Stimulated activated CD8-positive, alpha-beta memory T cell treated with anti-CD3 and anti-CD28 coated beads, Interleukin-7, amount 100 ng/mL, for 48 hours (primary cell): ENCODE measurements at places on chromosomes 4 and X.

- DNase-seq, result no peak
These were observed 24.3 kb downstream of the PSAPL1 start for GRCh38 chr4:7410446-7410845.

DNA sequence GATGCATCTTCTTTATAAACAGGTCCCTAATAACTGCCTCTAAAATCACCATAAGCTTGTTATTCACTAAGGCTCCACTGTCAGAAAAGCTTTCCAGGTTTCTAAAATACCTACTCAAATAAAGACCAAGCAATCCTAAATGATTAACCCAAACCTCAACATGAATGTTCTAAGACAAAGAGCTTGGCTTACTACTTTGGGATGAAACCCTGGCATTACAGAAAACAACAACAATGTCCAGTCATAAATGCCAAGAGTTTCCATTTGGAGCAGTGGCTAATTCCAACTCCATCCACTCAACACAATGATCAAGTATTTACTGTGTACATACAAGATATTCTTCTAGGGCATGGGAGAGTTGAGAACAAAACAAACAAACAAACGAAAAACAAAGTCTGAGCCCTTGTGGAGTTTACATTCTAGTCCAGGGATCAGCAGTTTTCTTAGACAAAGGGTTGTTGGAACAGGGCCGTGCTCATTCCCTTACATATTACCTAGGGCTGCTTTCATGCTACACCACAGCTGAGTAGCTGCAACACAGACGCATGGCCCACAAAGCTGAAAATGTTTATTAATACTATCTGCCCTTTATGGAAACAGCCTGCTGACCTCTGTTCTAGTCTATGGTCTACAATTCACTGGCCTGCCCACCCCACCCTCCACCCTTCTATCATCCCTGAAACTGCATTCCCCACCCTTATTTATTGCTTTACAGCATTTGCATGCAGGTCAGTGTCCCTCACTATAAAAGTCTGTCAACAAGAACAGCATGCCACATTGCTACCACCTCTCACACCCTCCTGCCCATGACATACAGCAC is 23.7 kb downstream of the ABCG2 start:
- DNase-seq, result no peak

- no peak for DNase-seq
These were observed 193.3 kb downstream of the ZC4H2 start for GRCh38 chrX:64782923-64783322.

DNA sequence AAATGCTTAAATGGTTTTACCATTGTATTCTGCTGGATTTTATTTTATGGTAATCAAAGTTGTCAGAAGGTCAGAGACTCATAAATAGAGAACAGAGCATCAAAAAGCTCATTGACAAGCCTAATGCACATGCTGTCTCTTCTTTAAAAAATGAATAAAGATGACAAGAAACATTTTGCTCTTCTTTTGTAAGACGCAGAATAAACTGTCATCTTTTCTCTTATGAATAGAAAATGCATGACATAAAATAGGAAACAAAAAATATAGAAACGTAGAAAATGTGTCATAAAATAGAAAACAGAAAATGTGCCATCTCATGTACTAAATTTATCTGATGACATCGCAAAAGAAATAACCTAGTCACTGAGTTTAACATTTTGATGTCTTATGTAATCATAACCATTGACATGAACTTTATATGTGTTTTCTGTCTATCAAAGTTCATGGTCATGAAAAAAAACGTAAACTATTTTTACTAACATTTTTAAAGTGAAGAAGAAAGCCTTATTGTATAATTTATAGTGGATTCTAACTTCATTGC is 484.1 kb downstream of the TRIML1 start:
- no peak for DNase-seq

DNA sequence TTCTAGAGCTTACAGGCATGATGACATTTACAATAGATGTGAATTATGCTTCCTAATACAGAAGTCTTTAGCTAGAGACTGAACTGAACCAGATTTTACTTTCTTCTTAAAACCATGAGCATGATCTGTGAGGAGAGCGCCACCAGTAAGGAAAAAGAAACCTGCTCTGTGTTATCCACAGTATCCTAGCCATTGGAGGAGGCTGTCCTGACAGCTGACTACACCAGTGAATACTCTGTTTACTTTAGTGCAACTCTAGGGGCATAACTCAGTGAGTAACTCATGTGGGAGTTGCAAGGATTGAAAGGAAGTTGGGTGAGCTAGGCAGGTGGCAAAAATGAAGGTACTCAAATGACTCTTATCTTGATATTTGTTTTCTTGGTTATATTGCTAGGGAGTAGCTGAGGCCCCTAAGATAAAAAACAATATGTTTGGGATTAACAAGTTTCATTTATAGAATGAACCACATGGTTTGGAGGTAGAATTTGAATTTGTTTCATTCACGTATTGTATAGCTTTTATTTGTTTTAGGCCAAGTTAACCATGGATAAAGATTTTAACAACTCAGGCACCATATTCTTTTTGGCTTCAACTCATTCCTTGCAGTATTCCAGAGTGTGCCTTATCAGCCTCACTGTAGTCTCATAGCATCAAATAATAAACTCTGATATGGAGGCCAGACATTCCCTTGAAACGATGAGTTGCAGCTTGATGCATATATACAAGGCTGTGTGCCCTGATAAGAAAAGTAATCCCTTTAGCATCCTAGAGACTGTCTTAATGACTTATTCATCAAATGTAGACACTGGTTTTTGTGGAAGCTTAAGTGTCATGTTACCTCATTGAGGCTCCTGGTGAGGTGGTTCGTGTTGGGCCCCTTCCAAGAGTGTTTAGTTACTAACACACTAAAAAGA is 2.5 kb downstream of the BMP3 start:
- no peak for DNase-seq

GRCh38 chr4:84699001-84699671 is 116.2 kb downstream of the CDS1 start:
- no peak for DNase-seq

DNA sequence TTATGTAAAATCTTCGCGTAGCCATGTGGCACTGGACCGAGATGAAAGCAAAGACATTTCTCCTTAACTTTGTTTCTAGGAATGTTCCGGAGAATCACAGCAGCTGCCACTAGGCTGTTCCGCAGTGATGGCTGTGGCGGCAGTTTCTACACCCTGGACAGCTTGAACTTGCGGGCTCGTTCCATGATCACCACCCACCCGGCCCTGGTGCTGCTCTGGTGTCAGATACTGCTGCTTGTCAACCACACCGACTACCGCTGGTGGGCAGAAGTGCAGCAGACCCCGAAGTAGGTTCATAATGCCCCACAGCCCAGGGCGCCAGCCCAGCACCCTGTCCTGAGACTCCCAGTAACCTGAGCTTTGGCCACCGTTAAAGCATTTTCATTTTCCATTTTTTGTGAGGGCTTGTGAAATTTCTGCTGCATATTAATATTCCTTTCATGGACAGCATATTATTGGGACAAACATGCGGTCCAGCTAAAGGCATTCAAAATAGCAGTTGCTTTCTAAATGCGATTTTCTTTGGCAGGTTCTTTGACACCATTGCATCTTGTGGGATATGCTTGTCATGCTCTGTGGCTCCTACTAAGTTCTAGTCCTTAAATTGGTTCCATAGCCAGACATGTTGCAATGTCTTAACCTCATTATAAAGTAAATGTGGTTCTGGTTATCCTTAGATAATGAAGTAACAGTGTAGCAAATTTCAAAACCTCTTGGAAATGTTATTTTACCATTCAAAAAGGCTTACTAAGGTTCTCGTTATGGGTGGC is 49.1 kb upstream of the MSANTD1 start:
- DNase-seq, result no peak

DNA sequence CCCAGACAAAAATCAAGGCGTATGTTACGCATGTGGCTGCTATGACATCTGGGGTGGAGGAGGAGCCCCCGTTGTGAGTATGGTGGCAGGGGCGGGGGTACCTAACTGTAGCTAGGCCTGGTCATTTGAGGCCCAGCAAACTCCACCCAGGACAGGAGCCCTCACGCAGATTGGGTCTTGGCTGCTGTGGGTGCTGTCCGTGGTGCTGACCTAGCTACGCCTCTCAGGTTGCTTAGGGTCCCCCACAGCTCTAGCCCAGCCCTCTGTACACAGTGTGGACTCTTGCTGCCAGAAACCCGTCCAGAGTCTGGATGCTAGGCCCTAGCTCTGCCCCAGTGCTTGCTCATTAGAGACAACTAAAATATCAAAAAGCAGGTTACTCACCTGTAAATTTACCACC is 146.7 kb upstream of the PSAPL1 start:
- no peak for DNase-seq

GRCh38 chr4:66769441-66769840 is 775.9 kb downstream of the CENPC start:
- DNase-seq, result no peak

DNA sequence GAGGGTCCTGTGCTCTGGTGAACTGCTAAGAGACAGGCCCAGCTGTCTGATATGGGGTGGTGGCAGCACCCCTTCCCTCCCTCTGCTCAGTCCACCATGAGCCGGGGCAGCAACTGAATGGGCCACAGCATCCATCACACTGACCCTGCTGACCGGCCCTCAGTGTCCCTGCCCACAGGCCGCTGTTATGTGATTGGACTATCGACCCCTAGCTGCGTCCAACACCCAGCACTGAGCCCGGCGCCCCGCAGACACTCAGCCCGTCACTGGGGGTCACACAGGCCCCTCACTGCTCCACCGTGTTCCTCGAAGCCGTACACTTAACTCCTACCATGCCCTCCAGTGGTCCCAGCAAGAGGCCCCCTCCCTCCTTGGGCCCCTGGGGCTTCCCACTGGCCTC is 88.8 kb upstream of the PSAPL1 start:
- DNase-seq, result no peak

GRCh38 chr4:110055158-110055768 is 142.6 kb downstream of the EGF start:
- DNase-seq, result no peak
